Activated CD4-positive, alpha-beta T cell treated with anti-CD3 and anti-CD28 coated beads, Interleukin-2, amount 50 U/mL, for 4 hours (primary cell): ENCODE measurements at places on chromosomes 12 and 14.

- no peak for DNase-seq
Measured at GRCh38 chr14:48584031-48584430, 908.6 kb upstream of the MDGA2 start.

GRCh38 chr12:122021193-122021821 is 377 bp upstream of the BCL7A start:
- DNase-seq = no peak

GRCh38 chr14:69132513-69133181 is 20.3 kb downstream of the DCAF5 start:
- no peak for DNase-seq

DNA sequence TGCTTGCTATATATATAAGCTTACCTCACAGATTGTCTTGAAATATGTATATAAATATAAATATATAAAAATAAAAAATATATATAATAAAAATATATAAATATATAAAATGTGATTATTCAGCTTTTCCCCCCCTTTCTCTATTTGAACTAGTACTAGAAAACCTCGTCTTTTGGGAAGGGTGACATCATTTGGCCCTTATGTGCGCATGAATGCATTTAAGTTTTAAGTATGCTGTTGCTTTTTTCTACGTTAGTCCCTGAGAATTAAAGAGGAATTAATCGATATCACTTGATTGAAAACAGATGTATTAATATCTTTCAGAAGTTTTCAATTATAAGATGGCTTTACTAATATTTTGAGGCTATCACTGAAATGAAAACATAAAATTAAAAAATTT is 69.9 kb downstream of the RAD51B start:
- DNase-seq = no peak

DNA sequence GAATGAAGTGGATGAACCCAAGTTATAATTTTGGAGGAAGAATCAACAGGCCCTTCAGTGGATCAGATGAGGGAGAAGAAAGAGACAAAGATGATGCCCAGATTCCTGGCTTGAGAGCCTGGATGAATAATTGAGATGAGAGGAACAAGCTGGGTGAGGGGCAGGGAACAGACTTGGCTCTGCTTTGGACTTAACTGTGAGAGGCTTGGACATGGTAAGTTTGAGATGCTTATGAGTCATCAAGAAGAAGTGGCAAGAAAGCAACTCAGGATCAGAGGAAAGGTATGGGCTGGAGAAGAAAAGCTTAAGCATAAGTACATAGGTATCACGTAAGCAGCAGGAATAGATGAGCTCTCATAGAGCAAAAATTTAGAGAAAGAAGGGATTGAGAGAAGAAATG is 55.3 kb downstream of the FIGNL2 start:
- DNase-seq = no peak

DNA sequence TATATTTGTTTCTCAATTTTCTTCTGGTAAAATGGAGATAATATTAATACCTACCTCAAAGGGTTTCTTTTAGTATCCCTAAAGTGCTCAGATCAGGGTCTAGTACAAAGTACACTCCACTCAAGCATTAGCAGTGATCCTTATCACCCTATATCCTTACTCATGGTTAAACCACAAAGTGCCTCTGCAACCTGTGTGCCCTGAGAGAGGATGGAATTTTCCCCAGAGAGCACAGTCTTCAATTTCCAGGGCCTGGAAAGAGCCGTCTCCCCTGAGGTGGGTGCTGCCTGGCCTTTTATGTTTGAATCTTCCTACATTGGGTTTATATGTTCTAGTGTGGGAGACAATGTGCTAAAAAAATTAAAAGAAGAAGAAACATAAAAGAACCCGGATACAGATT is 183.1 kb upstream of the FBXO33 start:
- no peak for DNase-seq

- no peak for DNase-seq
Measured at GRCh38 chr12:39230086-39230485, 212.8 kb downstream of the KIF21A start.

- DNase-seq = no peak
Measured at GRCh38 chr14:30272848-30273832, 285.8 kb upstream of the G2E3 start.

GRCh38 chr14:93073358-93073707 is 42.4 kb downstream of the ITPK1 start:
- DNase-seq = no peak

GRCh38 chr12:130198026-130198662 is 35.9 kb downstream of the FZD10 start:
- no peak for DNase-seq

DNA sequence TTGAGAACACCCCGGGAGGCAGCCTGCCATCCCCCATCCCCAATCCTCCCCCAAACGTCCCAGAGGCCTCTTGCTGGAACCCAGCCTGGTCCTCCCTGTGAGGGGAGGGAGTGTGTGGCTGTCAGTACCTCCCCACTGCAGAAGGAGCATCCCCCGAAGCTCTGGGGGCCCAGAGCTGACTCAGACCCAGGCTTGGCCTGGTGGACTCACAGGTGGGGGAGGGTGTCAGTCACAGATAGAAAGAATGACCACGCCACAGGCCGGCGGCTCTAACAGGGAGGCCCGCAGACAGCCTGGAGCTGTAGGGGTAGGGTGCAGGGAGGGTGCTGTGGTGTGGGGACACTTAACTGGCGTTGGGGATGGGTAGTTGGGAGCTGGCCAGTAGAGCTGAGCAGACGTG is 5.3 kb downstream of the HHIPL1 start:
- DNase-seq = no peak

DNA sequence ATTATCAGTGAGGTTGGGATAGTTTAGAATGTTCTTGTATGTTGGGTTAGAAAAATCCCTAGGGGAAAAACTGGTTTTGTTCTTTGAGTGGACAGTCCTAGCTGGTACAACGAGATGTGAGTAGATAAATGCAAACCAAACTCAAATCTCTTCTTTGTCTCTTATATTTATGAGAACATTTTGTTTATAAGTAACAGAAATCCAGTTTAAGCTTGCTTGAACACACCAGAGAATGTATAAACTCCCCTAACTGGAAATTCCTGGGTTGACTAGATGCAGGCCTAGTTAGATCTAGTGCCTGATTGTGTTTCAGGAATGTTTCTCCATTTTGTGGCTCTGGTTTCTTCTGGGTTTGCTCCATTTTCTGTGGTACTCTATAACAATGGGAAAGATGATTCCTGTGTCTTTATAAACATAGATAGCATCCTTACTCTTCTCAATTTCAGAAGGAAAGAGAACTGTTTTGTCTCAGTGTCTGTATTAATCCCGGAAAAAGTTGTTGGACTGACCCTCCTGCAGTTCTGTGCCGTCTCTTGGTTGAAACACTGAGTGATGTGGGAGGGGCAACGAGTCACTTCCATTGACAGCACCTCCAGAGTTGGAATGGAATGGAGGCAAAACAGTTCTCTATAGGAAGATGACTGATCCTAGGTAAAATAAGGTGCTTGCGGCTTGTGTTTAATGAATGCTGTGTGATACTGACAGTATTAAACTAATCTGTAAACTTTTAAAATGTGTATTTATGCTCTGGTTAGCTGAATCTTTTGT is 244.8 kb downstream of the TMTC2 start:
- DNase-seq = no peak

DNA sequence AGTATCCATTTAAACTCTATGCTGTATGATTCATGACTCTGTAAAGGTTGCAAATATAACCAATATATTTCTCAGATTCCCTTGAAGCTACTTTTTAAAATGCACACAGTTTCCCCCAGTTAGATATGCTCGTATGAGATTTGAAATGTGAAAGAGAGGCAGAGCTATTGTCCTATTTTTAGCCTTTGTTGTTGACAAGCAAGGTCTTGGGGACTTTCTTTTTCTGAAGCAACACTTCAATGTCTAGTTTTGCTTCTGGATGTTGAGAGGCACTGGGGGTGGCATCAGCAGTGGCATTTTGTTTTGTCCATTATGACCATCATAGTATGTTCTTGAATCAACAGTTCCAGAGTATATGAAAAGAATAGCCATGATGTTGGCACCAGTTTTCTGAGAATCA is 63.4 kb downstream of the ASCL1 start:
- no peak for DNase-seq

DNA sequence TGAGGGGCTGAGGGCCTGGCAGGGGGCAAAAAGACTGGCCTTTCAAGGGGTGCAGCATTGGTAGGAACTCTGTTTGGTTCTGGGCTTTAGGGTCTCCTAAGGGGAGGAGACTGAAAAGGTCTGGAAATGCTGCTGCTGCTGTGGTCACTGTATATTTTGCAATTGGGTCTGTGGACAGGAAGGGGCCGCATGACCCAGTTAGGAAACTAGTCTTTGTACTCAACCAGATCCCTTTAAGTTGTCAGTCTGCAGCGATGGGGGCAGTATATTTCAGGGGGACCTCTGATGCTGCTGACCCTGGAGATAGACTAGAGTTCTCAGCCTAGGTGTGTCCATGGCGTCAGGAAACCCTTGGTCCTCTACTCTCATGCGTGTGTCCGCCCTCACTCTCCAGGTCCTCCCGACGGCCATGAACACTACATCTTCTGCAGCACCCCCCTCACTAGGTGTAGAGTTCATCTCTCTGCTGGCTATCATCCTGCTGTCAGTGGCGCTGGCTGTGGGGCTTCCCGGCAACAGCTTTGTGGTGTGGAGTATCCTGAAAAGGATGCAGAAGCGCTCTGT is 4.0 kb downstream of the LTB4R start:
- DNase-seq = no peak

- DNase-seq = no peak
Measured at GRCh38 chr14:22194664-22195063, 394.4 kb downstream of the DAD1 start.

GRCh38 chr14:74882103-74882920 is 596 bp downstream of the DLST start:
- DNase-seq = peak; percentile 30

DNA sequence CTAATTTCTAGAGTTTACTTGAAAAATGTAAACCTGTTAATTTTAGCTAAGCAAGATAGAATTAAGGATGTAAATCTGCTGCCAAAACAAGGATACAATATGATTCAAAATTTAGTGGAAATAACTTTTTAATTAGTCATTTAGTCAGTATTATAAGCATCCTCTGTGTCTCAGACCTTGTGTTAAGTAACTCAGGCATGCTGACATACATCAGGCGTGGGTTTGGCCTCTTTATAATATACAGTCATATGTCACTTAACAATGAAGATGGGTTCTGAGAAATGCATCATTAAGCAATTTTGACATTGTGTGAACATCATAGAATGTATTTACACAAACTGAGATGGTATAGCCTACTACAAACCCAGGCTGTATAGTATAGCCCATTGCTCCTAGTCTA is 386.9 kb downstream of the ZFP36L1 start:
- no peak for DNase-seq

DNA sequence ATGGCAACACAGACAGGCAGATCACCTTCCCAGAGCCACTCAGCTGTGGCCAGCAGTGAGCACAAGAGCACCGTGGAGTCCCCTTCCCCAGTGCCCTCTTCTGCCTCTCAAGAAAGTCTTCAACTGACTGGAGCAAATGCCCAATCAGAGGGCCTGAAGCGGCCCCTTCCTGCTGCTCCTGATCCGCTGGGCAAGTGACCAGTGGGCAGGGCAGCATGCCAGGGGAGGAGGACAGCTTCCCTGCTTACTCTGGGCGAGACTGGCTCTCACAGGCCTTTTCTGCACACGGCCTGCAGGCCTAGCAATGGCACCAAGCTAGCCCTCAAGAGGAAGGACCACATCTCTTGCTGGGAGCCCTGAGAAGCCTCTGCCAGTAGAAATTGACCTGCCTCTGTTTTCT is 890 bp downstream of the KRT71 start:
- DNase-seq = no peak

DNA sequence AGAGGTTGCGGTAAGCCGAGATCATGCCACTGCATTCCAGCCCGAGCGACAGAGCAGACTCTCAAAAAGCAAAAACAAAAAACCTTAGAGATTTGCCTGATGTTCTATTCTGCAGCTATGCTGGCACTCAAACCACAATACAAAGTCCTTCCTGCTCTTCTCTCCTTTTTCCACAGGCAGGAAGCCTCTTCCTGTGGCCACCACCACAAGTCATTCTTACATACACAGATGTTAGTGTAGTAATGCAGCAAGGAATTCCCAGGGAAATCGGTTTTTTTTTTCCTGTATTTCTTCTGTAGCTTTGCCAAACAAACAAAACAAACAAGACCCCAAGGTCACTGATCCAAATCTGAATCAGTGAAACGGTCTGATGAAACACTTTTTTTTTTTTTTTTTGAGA is 104.3 kb downstream of the FIGNL2 start:
- no peak for DNase-seq

DNA sequence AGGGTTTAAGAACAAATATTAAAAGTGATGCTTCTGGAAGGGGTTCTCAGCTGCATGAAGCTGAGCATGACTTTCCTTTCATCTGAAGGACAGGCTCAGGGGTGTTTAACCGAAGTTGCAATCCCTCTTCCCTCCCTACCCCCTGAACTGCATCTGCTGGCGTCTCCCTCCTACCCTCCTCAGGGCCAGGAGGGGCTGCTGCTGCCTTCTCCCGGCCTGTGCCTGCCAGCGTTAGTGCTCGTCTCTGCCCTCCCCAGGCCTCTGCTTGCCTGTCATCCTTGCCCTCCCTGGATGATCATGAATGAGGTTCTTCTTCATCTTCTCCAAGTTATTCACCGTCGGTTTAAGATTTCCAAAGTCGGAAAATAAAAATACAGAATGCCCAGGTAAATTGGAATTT is 12.2 kb downstream of the SMOC1 start:
- no peak for DNase-seq

DNA sequence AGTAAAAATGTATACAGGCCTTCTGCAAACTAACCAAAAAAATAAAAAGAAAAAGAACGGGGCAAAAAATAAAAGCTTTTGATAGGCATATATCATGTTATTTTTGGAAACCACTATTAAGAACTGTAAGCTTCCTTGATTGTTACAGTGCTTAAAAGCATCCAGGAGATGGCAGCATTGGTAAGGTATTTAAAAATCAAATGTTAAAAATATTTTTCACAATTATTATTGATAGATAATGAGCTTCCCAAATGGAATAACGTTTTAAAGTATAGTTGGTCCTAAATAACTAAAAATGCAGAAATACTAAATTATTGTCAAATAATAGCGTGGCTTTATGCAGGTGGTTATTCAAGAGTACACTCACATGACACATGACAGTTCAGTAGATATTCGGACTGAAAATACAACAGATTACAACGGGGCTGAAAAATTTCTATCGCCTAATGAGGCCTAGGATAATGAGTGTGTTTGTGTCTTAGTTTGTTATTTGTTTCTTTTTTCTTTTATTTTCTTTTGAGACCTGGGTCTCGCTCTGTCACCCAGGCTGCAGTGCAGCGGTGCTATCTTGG is 127.2 kb upstream of the ATF7IP start:
- DNase-seq = no peak

DNA sequence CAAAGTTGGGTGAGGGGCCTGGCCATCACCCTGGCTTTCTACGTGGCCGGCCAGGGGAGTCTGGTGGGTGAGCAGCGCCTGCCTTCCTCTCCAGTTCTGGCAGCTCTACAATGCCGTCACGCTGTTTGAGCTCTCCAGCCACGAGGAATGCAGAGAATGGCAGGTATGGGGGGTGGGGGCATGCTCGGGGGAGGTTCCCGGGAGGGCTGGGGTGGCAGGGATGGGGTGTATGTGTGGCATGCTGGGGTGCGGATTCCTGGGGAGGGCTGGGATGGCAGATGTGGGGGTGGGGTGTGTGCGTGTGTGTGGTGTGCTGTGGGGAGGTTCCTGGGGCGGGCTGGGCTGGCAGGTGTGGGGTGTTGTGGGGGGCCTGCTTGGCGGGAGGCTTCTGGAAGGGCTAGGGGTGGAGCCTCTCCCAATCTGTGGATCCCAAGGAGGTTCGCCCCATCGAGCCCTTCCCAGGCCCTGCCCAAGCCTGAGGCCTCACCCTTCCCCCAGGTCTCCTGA is 18.5 kb downstream of the RHOF start:
- no peak for DNase-seq
